ENCODE measurements at places on chromosomes 3 and 15.
A peak's percentile ranks its signal among the peaks of the same experiment; 100 is the strongest.

DNA sequence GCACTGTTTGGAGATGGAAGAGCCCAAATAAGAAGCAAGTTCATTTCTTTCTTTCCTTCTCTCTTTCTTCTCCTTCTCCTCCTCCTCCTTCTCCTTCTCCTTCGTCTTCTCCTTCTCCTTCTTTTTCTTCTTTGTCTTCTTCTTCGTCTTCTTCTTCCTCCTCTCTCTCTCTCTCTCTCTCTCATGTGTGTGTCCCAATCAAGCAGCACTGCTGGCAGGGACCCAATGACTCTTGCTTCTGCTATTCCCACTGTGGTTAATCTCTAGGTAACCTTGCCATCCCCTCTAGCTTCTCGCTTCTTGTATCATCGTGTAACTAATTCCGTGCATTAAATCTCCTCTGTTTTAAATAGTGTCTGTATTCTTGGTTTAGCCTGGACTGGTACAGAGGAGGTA is 26.1 kb upstream of the ZNF280D start:
- DNase-seq = no peak

DNA sequence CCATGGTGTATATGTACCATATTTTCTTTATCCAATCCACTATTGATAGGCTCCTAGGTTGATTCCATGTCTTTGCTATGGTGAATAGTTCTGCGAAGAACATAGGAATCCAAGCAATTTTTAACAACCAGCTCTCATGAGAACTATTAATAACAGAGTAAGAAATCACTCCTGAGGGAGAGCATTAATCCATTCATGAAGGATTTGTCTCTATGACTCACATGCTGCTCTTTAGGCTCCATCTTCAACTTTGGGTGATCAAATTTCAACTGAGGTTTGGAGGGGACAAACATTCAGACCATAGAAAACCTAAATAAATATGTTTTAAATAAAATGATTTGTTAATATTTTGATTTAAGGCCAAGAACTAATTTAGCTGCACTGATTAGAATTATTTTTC is 147.4 kb downstream of the NSUN3 start:
- no peak for DNase-seq

GRCh38 chr3:141538568-141539240 is 51.9 kb downstream of the RASA2 start:
- no peak for DNase-seq

DNA sequence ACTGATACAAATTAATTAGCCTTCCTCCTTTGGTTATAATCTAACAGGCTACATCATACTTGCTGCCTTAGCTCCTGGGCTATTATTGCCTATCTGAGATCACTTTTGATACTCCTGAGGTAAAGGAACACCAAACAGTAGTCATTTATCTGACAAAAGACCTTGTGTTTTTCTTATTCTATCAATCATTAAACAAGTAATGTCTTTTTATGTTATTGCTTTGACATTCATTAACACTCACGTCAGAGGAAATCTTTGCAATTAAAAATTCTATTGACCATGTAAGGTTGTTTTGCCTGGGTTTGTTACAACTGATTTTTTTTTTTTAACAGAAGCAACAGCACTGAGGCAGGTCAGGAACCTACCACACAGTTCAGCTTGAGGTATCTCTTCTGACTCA is 366.3 kb downstream of the MECOM start:
- DNase-seq = no peak

DNA sequence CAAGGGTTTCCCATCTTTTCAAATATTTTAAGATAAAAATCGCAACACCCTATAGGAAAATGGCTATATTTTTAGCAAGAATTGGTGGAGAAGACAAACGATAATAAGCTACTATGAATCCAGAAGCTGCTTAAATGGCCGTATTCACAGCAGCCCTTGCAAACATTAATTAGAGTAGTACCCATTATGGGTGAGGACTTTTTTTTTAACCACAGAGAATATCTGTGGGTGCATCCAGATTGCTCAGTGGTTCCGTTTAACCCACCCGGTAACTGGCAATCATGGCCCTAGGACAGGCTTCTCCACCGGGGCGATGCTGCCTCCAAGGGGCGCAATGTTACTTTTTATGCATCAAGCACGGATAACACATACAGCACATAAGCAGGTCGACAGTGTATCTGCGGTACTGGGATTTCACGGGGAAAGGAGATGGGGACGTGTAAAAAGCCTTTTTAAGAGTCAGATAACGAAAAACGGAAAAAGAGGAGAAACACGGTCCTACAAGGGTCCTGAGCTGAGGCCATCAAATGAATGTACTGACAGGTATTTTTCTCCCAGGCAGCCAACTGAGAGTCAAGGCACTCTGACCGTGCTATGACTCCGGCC is 968 bp upstream of the TMEM266 start:
- DNase-seq = peak; percentile 49

GRCh38 chr3:84946240-84946639 is 12.5 kb upstream of the CADM2 start:
- DNase-seq = no peak

GRCh38 chr3:102676424-102676823 is 241.6 kb downstream of the ZPLD1 start:
- DNase-seq = no peak

GRCh38 chr3:186705882-186706780 is 11.0 kb upstream of the KNG1 start:
- DNase-seq = no peak

GRCh38 chr3:8503461-8503860 is 1.8 kb downstream of the LMCD1 start:
- DNase-seq = no peak

DNA sequence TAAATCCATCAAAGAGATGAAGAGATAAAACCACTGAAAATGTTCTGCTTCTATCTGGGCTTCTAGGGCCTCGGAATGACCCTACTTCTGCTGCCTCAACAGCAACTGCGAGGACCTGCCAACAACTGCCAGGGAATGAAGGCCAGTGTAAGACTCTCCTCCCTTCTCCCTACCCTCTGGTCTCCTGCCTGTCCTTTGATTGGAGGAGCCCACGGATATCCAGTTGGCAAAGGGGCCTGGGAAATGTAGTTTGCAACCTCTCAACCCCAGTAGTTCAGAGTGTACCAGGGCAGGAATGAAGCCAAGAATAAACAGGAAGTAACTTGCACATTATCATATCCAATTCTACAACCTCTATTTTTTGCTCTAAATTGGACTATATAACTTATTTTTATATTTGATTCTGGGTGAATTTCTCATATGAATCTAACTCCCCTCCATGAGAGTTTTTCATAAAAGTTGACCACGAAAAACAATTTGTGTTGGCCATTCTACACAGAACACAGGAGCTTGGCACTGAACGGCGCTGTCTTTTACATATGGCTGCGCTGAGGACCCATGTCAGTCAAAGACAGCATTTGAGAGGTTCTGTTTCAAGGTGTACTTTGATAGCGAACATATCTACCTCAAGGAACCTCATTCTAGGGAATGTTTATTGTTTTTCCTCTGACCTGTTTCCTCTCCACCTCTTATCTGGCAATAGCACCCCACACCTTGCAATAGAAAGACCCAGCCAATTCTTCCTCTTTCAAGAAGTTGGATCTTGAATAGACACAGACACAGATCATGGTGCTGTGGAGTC is 91.1 kb upstream of the RNF7 start:
- peak; percentile 60 for DNase-seq

DNA sequence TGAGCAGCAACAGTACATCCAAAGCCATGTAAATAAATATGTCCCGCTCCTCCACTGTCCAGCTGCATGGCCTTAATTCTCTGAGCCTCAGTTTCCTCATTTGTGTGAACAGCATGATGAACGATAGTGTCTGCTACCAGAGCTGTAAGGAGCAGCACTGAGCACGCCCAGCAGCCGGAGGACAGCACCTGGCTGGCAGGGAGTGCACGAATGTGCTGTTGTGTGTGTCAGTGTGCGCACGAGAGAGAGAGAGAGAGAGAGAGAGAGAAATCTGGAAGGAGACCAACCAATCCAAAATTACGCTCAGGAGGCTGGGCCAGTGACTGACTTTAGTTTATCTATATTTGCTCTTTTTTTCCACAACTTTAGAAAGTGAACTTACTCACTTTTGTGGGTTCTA is 26.6 kb upstream of the PLXNA1 start:
- DNase-seq = no peak

- no peak for DNase-seq
Observed at GRCh38 chr3:193932136-193932535, 203.8 kb upstream of the HES1 start.

- peak; percentile 85 for DNase-seq
Observed at GRCh38 chr3:14467814-14468620, 65.6 kb downstream of the SLC6A6 start.

GRCh38 chr3:122255757-122256439 is 69.2 kb upstream of the CSTA start:
- DNase-seq = no peak

DNA sequence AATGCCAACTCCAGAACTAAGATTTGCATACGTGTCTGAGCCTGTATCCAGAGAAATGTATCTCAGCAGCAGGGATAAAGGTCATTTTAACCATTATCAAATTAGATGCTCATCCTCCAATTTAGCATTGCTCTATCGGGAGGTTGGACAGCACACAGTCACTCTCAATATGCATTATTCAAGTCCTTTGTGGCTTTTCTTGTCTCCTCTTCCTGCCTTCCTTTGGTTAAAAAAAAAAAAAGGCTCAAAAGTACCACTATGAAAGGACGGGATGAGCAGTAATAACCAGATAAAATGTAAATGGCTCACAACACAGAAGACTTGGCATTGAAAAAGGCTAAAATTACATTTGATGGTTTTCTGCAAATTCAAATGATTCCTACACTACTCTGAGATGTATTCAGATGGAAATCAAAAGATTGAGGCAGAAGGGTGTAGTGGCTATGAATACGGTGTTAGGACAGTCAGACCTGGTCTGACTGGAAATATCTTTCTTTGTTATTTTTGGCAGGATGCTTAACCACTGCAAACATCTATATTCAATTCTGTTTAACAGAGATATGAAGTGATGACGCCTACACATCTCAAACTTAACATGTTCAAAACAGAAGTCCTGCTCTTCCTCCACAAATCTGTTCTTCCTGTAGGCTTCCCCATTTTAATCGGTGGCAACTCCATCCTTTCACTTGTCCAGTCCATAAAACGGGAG is 109.6 kb downstream of the ADAMTS9 start:
- no peak for DNase-seq

- no peak for DNase-seq
Observed at GRCh38 chr15:78105476-78106241, 13.3 kb downstream of the SH2D7 start.

GRCh38 chr15:27059610-27060202 is 88.7 kb downstream of the GABRG3 start:
- peak; percentile 84 for DNase-seq

DNA sequence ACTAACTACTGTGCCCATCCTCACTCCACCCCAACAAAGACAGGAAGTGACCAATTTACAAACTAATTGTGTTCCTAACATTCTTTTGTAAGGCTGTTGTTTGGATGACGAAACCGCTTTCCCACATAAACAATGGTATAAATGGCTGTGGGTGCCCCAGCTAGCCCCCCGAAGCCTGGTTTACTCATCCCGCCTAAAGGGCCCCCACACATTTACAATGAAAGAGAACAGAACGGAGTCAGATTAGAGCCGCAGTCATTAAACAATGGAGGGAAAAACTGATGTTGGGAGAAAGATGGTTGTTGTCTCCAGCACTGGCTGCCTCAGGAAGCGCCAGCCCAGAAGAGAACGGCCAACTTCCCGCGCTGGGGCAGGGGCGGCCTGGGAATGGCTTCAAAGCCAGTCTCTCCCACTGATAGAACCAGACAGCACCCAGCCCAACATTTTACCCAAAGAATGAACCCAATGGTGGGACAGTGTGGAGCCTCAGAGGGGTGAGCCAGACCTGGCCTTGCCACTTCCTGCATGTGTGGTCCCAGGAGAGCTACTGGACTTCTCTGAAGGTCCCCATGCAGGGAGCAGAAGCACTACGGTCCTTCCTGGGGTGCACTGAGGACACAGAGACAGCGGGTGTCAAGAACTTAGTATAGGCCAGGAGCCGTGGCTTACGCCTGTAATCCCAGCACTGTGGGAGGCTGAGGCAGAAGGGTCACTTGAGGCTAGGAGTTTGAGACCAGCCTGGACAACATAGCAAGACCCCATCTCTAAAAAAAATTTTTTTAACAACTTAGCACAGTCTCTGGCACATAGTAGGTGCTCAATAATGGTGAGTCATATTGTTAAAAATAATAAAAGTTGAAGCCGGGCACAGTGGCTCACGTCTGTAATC is 75.8 kb upstream of the GATA2 start:
- no peak for DNase-seq

DNA sequence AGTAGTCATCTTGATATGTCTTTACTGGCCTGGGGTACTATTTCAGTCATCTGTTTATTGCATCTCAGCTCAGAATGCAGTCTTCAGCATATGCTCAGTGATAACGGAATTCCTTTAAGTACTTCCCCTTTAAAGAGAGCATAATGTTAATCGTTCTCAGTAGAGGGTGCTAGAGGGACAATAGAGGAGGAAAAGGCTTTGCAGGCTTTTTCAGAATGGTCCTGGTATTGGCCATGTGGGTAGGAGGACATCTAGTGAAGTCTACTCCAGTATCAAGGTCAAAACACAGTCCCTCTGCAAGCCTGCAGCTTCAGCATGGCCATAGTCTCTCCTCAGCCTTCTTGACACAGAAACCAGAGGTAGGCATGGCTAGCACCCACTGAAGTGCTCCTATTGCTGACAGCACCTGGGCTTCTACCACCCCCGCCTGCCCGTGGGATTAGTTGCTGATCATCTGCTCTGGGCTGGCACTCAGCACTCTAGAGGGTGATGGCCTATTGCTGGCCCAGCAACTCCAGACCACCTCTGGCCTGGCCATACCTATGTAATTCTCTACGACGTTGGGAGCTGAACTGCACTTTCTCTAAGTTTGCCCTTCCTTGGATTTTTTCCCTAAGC is 65.4 kb downstream of the KCNH8 start:
- DNase-seq = no peak

DNA sequence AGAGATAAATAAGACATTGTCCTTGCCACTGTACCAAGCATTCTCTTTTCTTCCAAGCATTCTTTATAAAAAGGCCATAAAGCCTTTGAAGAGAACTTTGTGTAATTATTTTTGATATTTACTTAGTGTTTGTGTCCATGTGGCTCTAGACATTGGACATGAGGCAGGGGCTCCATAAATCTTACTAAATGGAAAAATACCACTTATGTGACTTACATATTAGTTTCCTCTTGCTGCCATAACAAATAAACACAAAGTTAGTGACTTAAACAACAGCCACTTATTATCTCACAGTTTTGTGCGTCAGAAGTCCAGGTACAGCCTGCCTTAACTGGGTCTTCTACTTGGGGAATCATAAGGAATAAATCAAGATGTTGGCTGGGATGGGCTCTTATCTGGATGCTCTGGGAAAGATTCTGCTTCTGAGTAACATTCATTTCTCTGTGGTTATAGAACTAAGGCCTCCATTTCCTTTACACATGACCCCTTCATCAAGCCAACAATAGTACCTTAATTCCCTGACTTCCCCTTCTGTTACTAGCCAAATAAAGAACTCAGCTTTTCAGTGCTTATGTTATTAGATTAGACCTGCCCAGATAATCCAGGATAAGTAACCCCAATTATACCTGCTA is 59.9 kb upstream of the COL8A1 start:
- DNase-seq = no peak

GRCh38 chr15:77870195-77871065 is 207.1 kb downstream of the TBC1D2B start:
- peak; percentile 66 for DNase-seq

GRCh38 chr3:9468460-9468859 is 71.0 kb downstream of the SETD5 start:
- DNase-seq = no peak
